ENCODE measurements at places on chromosomes 11 and 22. TPM values are rescaled to one million over a fixed set of nuclear protein-coding genes. Genes with fewer than 3 reads are reported as not detected.

Gene NXPE4
- total RNA-seq: not detected

Gene OR6A2
- 0.08 TPM for total RNA-seq

Gene EI24
- total RNA-seq: 77.2 TPM

Gene CRYAB
- total RNA-seq: 19.6 TPM

Gene LDHAL6A
- total RNA-seq: not detected

Gene YPEL1
- total RNA-seq: 0.36 TPM

Gene OR5A1
- not detected for total RNA-seq

Gene FOSL1
- total RNA-seq: 28.9 TPM

Gene KCNJ11
- 0.36 TPM for total RNA-seq

Gene LRP4
- 2.5 TPM for total RNA-seq

Gene MMP8
- not detected for total RNA-seq

Gene OR10A6
- total RNA-seq: not detected

Gene EEF1G
- 1,515 TPM for total RNA-seq

Gene KRTAP5-2
- total RNA-seq: not detected

Gene PAX6
- total RNA-seq: not detected

Gene PES1
- 55.8 TPM for total RNA-seq

Gene SLC3A2
- 233 TPM for total RNA-seq
